ENCODE measurements at places on chromosomes 3 and 15.

- peak; percentile 86 for DNase-seq
Measured at GRCh38 chr15:31079519-31079918, 22.0 kb downstream of the TRPM1 start.

GRCh38 chr3:133644768-133645167 is 17.0 kb downstream of the TOPBP1 start:
- peak; percentile 92 for DNase-seq

- DNase-seq, result peak; percentile 84
Measured at GRCh38 chr3:23805633-23806533, at the start of gene UBE2E1. TSS of gene UBE2E1 (plus strand) at chr3:23805955. CDS start at chr3:23807270, 1,315 bp downstream.

DNA sequence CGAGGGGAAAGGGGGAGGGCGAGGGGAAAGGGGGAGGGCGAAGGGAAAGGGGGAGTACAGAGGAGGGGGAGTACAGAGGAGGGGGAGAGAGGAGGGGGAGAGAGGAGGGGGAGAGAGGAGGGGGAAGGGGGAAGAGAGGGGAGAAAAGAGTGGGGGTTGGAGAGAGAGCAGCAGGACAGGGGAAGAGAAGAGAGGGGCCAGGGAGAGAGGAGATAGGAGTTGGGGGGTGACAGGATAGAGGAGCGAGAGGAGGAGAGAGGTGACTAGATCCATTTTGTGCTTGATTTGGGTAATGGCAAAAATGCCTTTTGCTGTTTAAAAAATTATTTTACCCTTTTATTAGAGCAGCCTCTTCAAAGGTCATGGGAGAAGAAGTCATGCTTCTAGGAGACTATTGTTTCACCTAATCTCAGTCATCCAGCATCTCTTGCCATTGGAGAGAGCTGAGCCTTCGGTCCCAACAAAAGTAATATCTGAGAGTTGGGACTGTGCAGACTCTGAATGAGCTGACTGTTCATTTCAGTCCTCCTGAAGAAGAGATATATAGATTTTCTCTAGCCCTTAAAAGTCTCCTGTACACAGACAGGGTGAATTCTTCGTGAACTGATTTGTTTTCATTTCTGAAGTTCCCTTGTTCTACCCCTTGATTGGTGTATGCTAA is 15.1 kb upstream of the TOP2B start:
- DNase-seq, result no peak

- DNase-seq, result no peak
Measured at GRCh38 chr3:171358881-171359198, 101.4 kb downstream of the TNIK start.

- DNase-seq, result no peak
Measured at GRCh38 chr3:30456264-30456663, 150.1 kb upstream of the TGFBR2 start.
